ENCODE measurements at places on chromosomes 6 and 20.

- no peak for DNase-seq
Observed at GRCh38 chr20:12838261-12838866, 170.4 kb upstream of the SPTLC3 start.

DNA sequence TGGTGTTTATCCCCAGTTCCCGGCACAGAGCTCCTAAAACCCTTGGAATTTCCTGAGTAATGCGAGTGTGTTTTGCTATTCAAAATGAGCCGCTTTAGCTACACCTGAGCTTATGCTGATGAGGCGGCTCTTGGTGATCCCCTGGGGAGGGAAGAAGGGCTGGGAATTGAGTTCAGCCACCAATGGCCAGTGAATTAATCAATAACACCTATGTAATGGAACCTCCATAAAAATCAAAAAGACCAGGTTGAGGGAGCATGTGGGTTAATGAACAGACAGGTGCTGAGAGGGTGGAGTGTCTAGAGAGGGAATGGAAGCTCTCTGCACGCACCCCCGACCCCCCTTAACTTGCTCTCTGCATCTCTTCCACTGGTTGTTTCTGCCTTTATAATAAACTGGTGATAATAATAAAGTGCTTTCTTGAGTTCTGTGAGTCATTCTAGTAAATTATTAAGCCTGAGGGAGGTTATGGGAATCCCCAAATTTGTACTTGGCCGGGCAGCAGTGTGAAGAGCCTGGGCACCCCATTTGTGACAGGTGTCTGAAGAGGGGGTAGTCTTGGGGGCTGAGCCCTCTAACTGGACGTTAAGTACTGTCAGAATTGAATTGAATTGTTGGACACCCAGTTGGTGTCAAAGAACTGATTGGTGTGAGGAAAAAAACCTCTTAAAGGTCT lies 24.6 kb upstream of the SERPINB1 start:
- DNase-seq: no peak

DNA sequence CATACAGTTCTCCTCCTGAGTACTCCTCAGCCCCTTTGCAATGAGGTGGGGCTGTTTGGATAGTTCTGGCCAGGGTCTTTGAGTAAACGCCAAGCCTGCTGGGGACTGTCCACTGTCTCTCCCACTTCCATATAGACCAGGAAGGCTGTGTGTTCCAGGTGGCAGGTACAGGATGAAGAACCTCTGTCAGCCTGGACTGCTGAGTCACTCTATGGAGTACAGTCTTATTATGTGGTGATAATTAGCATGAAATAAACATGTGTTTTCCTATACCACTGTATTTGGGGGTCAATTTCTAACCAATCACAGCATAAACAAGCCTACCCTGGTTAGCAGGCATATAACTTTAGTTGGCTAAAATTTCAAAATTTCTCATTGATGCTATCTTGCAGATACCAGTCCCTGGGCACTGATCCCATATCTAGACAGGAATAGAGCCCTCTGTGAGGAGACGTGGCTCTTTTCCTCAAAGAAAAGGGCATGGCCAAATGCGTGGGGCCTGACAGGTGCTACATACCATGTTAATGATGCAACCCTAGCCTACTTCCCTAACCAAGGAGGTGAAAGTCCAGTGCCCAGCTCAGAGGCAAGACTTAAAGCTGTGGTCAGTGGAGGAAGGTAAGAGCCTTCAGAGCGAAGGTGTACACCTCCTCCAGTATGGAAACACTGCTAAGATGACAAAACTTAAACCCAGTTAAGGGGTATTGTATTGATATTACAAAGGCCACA lies 4.5 kb upstream of the ALDH8A1 start:
- DNase-seq: no peak

GRCh38 chr6:62528894-62529526 lies 243.0 kb upstream of the KHDRBS2 start:
- no peak for DNase-seq

GRCh38 chr6:13870214-13870830 lies 54.4 kb upstream of the RNF182 start:
- no peak for DNase-seq

Data from kidney capillary endothelial cell (primary cell).